ENCODE measurements at places on chromosomes 16 and 17.

DNA sequence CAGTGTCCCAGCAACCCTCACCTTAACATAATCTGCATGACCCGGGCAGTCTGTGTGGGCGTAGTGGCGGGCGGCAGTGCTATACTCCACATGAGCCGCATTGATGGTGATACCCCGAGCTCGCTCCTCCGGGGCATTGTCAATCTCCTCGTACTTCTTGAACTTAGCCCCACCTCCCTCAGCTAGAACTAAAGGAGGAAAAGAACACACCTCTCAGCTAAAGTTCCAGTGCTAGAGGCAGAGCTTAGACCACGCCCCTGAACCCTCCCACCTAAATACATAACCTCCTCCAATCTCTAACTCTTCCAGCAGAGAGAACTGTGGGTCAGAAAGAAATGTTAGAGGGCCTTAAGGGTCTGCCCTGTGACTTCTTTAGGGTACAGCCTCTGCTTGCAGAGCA lies 855 bp downstream of the TUFM start:
- peak; percentile 53 for DNase-seq

DNA sequence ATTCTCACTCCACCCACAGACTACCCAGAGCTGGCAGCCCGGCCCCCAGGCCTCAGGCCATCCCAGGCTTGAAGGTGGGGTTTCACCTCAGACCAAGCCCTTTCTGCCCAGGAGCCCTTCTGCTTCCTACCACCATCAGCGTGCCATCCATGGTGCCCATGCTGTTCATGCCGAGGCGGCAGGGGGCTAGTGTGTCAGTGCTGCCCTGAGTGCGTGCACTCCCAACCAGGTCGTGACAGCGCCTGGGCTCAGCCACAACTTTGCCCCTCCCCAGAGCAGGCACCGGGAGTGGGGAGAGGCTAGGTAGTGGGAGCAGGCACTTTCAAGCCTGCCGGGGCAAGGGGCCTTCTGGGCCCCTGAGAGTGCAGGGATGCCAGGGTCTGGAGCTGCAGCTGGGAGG lies 8.5 kb downstream of the B3GNT9 start:
- DNase-seq: no peak

- no peak for DNase-seq
Measured at GRCh38 chr16:88045820-88046303, 94.6 kb downstream of the BANP start.

GRCh38 chr17:2849327-2849670 lies 53.1 kb downstream of the RAP1GAP2 start:
- DNase-seq: no peak

DNA sequence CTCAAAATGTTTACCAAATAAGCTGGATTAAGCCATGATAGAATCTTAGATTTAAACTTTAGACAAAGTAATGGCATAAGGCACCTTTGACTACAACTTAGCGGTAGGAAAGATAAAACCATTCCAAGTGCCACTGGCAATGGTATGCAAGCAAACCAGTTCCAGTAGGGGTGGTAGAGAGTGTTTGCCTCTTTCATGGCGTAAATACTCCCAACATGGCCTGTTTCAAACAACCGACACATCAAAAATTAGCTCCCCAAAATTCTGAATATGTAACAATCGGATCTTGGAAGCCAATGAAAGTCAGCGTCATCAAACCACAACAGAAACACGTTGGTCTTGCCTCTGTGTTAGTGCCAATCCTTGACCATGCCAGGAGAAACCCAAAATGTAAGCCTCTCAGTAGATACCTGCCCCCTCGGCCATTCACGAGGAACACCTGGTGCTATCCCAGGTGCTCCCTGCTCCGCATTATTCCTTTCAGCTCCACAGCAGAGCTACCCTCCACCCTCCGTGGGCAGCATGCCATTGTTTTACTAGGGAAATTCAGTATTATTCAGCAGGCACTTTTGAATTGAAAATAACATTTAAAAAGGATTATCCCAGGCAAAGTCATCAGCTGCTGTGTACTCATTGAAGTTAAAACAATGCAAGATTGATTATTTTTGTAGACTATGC lies 307.8 kb upstream of the CDH11 start:
- no peak for DNase-seq

DNA sequence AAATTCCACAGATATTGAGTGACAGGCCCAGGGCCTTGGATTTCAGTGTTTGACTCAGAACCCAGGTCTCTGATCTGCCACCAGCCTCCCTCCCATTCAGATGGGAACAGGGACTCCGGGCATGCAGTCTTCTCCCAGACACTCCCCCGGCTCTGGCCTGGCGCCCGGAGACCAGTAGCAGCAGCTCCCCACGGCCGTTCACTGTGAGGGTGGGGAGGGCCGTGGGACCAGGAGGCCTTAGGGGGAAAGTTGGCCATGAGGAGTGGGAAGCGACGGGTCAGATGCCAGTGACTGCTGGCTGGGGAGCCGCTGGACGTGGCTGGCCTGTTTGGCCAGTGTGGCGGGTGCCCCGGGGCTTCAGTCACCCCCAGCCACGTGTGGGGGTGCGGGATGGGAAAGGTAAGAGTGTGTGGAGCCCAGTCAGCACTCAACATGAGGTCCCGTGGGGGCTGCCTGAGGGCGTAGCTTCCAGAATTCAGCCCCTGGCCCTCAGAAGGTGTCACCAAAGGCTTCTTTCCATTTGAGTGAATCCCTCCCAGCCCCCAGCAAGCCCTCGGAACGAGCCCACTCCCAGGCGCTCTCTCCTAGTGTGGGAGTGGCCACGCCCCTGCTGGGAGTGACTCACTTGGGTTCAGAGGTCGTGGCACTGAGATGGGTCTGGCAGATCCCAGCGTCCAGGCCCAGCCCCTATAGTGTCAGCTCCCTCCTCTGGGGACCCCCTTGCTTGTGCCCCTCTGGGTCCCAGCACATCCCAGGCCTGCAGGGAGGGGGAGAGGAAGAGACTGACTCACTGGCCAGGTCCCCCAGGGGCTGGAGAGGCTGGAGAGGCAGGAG lies 309.4 kb downstream of the SEC14L1 start:
- DNase-seq: no peak

- DNase-seq: no peak
Measured at GRCh38 chr16:70647441-70648359, 1.3 kb downstream of the IL34 start.

DNA sequence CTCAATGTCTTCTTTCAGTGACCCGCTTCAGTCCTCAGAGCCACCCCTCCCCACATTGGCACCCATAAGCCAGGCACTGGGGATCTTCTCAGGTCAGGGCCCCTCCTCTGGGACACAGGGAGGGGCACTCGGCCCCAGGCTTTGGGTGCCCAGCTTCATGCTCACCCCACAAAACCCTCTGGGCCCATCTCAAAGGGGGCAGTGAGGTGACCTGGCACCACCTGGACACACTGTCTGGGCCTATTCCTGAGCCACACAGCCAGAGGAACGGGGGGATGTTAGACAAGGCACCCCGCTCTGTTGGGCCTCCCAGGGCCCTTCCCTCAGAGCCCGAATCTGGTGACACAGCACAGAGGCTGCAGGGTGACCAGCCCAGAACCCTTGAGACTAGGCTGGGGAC lies 36.1 kb downstream of the TNFRSF13B start:
- DNase-seq: no peak
